Substantia nigra (tissue), 51 donors: ENCODE measurements at places on chromosomes 7 and 10.

GRCh38 chr7:77838929-77839491 is 40.4 kb downstream of the PHTF2 start:
- DNase-seq = no peak

DNA sequence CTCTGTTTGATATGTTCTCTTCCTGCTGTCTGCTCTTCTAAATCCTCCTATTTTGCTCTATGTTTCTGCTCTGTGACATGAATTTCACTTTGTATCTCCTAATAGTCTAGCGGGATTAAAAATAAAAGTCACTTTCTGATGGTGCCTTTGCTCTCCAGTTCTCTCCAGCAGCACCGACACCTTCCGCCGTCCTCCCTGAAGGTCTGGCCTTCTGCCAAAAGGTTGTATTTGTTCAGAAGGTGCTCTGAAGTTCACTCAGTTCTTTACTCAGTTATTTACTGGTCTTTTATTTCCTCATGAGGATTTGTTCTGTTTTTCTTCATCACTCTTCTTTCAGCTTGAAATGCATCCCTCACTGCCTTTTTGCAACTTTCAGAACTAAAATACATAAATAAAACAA is 11.2 kb upstream of the EPHA1 start:
- no peak for DNase-seq

GRCh38 chr10:133080683-133081040 is 7.1 kb upstream of the ADGRA1 start:
- DNase-seq = no peak

- no peak for DNase-seq
These were observed 94.4 kb upstream of the COL1A2 start for GRCh38 chr7:94300176-94300835.

DNA sequence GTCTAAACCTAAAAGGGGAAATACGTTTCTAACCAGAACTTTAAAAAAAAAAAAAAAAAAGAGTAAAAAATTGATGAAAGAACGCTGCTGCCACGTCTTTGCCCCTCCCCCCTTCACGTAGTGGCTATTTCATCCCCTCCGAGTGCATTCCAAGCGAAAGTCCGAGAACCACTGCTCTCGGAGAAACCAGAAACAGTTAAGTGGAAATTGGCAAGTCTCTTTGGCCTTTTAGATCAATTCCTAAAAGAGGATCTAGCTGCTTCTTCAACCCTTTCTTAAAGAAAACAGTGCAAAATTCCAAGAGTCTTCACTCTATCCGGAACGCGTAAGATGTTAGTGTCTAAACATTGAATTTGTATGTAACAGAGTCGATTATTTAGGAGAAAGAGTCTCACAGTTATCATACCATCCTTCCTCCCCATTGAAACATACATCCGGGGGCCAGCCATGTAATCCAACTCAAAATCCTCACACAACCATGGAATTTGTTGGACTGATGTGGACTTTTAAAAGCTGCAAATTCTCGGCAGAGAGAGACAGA is 1.1 kb downstream of the P4HA1 start:
- peak; percentile 16 for DNase-seq

GRCh38 chr7:28290496-28290895 is 109.9 kb upstream of the JAZF1 start:
- DNase-seq = no peak

- no peak for DNase-seq
These were observed 165.5 kb downstream of the ANK3 start for GRCh38 chr10:60224066-60224705.

DNA sequence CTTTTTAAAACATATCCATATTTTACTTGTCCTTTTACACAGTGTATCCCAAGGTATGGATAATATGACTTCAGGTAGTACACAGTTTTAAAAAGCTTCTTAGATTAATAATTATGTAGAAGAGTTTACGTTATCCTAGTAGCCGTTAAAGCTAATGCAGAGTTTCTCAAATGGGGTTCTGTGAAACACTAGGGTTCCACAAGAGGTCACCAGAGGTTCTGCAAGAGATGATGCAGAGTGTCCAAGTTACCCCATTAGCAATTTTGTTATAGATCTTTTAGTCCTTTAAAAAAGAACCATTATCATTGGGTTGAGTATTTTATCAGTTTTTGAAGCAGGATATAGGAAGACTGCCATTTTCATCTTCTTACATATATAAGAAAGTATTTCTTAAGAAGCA is 298.9 kb upstream of the HPS1 start:
- no peak for DNase-seq

- DNase-seq = no peak
These were observed 46.4 kb upstream of the PARD3 start for GRCh38 chr10:34861293-34862021.

GRCh38 chr7:84877943-84878570 is 308.8 kb downstream of the SEMA3D start:
- no peak for DNase-seq

DNA sequence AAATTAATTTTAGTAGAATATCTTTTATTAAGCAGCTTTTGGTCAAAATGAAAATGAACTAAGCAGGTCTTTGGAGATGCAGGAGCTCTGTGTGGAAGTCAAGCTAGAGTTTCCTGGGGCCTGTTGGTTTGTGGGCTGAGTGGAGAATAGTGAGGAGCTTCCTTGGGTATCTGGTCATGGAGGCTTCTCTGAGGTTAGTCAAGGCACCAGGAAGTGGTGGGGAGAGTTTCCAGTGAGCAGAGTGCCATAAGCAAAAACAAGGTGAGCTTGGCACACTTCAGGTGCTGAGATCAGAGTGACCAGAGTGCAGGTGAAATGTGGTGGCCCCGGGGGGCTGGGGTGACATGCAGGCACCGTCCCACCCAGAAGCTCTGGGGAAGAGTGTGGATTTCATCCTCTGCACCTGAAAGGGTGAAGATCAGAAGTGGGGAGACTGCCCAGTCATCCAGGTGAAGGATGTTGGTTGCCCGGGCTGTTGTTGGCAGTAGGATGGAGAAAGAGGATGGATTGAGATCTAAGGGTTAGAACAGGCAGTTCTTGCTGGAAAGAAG is 77.4 kb downstream of the WDR37 start:
- no peak for DNase-seq

DNA sequence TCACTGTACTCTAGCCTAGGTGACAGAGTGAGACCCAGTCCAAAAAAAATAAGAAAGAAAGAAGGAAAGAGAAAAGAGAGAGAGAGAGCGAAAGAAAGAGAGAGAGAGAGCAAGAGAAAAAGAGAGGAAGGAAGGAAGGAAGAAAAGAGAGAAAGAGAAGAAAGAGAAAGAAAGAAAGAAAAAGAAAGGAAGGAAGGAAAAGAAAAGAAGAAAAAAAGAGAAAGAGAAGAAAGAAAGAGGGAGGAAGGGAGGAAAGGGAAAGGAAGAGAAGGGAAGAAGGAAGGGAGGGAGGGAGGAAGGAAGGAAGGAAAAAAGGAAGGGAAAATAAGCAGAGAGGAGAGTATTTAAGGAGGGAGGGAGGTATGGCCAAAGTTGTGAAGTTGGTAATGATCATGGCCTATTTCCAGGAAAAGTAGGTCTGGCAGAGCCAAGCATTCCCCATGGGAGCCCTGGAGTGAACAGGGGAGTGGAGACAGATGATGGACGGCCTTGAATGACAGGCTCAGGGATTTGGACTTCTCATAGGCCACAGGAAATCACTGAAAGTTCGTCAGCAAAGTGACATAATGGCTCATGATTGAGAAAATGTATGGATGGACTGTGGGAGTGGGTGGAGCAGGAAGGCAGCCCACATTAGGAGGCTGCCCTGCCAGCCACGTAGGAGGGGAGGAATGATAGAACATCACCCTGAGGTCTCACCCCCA is 44.8 kb upstream of the CUX1 start:
- no peak for DNase-seq

DNA sequence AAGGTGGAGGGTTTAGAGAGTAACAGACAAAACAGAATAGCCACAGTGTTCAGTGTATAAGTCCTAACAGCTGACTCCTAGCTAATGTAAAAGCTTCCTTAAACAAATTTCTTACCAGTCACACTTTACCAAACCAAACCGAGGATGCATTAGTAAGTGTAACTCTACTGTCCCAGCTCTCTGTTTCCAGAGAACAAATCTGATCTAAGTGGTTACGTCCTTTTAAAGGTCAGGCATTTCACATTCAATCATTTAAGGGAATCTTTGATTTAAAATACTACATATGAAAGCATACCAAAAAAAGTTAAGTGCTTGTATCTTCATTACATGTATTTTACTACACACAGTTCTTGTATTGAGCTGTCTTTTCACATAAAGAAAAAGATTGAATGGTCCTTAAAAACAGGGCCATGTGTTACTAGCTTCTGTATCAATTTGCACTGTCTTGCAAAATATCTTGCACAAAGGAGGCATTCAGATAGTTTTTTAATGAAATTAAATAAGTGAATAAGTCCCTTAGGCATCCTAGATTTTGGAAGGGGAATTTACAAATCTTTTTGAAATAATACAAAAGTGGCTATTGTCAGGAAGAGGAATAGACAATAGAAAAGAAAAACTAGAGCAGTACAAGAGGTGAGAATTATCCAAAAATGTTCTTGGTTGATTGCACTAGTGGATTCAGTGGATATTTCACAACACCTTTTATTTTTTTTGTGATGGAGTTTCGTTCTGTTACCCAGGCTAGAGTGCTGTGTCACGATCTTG is 58.4 kb upstream of the SPOCK2 start:
- no peak for DNase-seq

DNA sequence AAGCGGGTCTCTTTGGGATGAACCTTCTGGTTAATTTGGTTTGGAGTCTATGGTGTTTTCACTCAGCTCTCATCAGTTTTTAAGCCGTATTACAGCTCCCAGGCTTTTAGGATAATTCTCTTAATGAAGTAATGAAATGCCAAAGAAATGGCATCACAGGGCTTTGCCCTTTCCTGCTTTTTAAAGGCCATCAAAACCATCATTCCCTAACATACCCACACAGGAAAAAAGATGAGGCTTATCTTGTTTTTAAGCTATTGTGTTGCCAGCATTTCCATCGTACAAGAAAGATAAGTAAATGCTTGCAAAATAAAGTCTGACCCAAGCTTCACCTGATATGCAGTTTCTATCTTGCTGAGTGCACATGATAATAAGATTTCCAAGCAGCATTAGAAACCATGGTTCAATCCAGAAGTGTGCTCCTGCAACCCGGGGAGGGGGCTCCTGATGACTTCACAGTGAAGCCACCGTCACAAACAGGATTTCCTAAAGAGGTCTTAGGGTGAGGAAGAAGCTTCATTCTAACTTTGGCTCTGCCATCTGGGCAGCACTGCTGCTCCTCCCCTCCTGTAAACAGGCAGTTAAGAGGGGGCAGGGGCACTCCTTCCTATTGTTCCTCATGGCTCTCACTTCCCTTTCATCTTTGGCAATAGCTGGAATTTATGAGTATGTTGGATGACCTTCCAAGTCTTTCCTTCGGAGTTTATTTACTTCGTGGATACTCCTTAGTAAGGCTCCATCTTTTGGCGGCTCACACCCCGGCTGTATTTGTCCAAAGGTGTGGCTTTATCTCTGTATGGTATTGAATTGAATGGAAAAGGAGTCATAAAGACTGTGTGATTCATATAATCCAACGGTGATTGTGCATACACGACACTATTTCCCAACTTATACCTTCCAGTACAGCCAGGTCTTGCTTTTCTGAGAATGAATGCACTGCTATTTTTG is 55.2 kb upstream of the FAM133B start:
- DNase-seq = peak; percentile 39

GRCh38 chr7:122942765-122943164 is 52.7 kb downstream of the TAS2R16 start:
- no peak for DNase-seq

GRCh38 chr10:47176903-47177868 is 122.8 kb upstream of the GDF10 start:
- DNase-seq = no peak

DNA sequence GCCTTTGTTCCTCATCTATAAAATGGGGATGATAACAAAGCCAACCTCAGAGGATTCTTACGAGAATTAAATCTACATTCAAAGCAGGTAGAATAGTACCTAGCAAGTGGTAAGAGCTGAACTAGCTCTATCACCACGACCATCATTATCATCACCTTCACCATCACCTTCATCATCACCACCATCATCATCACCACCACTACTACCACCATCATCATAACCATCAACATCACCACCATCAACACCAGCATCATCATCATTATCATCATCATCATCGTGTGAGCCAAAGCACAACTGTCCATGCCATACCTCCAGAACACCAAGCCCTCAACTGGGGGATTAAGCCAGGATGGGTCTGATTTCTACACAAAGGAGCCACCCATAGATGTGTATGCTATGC is 206.8 kb downstream of the GRID1 start:
- no peak for DNase-seq

DNA sequence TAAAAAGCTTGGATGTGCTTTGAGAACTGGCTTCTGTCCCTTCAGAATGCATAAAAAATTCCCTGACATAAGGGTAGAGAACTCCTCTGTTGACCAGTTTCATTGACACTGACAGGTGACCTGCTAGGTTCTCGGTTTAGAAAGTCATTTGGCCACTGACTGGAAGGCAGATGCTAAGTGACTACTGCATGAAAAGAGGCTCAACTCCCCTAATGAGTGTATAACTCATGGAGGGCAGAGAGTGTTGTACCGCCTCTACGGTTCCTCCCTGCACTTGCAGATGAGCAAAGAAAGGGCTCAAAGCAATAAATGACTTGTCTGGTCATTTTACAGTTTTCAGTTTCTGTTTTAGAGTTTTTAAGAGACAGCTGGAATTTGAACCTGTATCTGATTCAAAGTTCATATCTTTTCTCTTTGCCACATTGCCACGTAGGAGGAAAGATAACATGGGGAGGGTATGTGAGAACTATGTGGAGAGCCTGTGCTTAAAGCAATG is 2.9 kb upstream of the FGL2 start:
- DNase-seq = no peak

DNA sequence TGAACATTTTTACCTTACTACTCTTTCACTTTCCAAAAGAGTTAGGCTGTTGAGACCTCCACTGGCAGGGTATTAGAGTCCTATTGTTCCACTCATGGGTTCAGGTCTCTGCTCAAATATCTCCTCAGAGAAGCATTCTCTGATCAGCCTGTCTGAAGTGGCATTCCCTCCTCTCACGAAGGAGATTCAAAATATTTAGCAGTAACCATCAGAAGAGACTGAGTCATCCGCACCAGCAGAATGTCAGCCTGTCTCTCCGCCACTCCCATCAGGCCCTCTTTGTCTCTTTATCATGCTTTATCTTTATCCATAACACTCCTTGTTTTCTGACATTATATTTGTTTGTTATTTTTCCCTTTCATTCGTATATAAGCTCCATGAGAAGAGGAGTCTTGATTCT is 79.1 kb downstream of the AASS start:
- DNase-seq = no peak

- no peak for DNase-seq
These were observed 190.7 kb upstream of the SH2B2 start for GRCh38 chr7:102096012-102096332.

- DNase-seq = no peak
These were observed 67.3 kb downstream of the PTN start for GRCh38 chr7:137276189-137276588.

- no peak for DNase-seq
These were observed 6.0 kb downstream of the CCDC186 start for GRCh38 chr10:114167985-114168384.

GRCh38 chr7:145478541-145478940 is 638.1 kb upstream of the CNTNAP2 start:
- no peak for DNase-seq

GRCh38 chr10:49381111-49381900 is 14.6 kb downstream of the DRGX start:
- DNase-seq = no peak

- DNase-seq = no peak
These were observed 155.8 kb downstream of the GPAM start for GRCh38 chr10:112027731-112028280.

- no peak for DNase-seq
These were observed 6.3 kb upstream of the WNT16 start for GRCh38 chr7:121322460-121322859.
